ENCODE measurements at places on chromosomes 12 and 14. TPM values are rescaled to one million over a fixed set of nuclear protein-coding genes. Genes with fewer than 3 reads are reported as not detected.

- DNase-seq = no peak
Observed at GRCh38 chr12:16603260-16603915, 2.6 kb downstream of the LMO3 start.

DNA sequence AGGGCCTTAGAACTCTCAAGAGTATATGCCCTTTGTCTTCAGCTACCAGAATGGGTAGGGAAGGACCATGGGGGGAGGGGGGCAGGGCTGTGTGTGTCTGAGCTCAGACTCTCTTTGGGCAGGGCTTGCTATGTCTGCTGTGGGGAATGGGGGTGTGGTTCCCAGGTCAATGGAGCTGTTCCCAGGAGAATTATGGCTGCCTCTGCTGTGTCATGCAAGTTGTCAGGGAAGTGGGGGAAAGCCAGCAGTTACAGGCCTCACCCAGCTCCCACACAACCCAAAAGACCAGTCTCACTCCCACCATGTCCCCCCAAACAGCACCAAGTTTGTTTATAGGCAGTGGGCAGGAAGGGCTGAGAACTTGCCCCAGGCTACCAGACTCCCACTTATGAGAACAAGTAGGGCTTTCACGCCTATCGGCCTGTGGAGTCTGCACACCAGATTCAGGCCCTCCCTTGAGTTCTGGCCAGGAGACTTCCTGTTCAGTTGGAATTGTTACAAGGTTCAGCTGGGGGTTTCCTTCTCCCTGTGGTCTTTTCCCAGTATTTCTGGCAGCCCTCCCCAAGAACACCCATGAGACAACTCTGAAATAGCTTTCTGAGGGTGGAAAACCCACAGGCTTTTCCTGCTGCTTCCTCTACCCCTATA is 6.1 kb upstream of the SERPINA11 start:
- no peak for DNase-seq

Gene MYF6
- not detected for total RNA-seq

GRCh38 chr12:93571365-93571924 is 1.0 kb upstream of the SOCS2 start:
- peak; percentile 67 for DNase-seq

GRCh38 chr14:61090432-61091216 is 109.6 kb downstream of the SLC38A6 start:
- no peak for DNase-seq

Gene NANOG
- total RNA-seq = not detected

GRCh38 chr14:73744175-73744867 is 30.1 kb upstream of the PNMA1 start:
- no peak for DNase-seq

- DNase-seq = no peak
Observed at GRCh38 chr12:49813131-49813530, 15.1 kb downstream of the NCKAP5L start.

GRCh38 chr14:31229638-31230572 is 22.3 kb upstream of the HECTD1 start:
- no peak for DNase-seq

Gene SLC17A8
- not detected for total RNA-seq

DNA sequence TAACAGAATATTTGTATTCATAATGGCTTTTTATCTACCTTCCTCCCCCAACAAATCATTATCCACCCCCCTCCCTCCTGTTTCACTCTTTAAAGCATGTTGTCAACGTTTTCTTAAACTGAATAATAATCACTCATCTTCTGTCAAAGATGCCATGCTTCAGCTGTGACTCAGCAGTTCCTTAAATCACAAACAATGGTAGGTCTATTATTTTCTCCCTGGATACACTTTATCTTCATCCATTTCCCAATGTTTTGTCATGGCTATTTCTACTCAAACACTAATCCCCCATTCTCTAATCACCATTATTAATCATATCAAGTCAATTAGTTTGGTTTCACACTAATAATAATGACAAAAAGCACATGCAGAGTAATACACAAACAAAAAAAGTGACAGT is 6.5 kb downstream of the CLEC12B start:
- DNase-seq = no peak

Gene PLEKHG7
- total RNA-seq = not detected
